ENCODE measurements at places on chromosomes 1 and 21. TPM values are rescaled to one million over a fixed set of nuclear protein-coding genes. Genes with fewer than 3 reads are reported as not detected.

DNA sequence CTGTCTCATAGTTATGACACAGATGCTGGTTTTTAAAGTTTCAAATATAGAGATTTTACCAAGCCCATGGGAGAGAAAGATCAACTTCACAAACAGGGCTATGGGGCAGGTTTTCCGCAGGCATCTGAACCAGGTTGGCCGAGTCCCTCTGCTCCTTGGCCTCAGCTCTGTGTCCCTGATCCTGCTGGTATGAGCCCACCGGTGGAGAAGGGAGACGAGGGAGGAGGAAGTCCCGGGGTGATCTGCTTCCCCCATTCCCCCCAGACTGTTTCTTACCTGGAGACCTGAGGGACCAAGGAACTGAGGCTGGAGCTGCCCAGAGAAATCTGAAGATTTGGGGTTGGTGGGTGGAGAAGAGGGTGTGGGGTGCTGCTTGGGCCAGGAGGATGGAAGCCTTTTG lies 28.9 kb upstream of the BTG2 start:
- no peak for DNase-seq

- DNase-seq, result no peak
Measured at GRCh38 chr1:118615066-118615465, 373.1 kb downstream of the TBX15 start.

DNA sequence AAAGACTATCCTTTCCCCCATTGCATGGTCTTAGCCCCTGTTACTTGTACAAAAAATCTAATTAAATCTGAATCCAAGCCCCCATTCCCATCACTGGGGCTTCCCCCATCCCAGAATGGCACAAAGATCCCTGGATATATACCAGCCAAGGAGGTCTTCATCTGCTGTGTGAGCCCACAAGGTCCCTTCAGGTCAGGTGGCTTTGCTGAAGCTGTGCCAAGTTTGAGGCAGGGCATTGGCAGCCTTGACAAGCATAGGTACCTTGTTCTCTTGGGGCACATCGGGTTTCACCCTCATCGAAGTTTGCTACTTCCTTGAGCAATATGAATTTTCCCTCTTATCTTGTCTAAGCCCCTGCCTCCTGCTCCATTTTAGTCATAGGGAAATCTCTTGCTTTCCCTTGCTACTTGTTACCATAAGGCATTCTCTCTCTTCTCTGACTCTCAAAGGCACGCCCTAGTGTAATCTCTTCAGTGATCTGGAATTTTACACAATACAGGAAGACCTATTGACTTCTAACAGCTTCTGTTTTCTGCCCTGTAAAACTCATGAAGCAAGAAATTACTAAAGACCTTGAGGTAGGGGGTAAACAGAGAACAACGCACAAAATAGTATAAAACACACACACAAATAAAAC lies 71.4 kb upstream of the COG2 start:
- no peak for DNase-seq

DNA sequence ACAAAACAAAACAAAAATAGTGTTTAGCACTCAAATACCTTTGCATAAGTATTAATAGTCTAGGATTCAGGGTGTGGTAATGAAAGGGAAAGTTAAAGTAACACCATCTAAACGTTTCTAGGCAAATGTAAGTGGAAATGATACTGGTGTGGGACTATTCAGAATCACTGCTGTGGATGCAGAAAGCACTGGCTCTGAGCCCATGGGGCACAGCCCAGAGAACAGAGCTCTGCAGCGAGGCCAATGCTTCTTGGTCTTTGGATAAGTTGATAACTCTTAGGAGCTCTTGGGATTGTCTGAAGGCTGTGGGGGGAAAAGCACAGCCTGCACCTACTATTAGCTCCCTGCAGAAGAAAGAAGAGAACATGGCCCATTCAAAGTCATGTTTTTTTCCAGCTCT lies 21.4 kb upstream of the DNM3 start:
- DNase-seq, result no peak

Gene ASCL5
- total RNA-seq, result not detected

Measured in chondrocyte (in vitro differentiated cells).